ENCODE measurements at places on chromosomes 5 and 9.
A peak's percentile ranks its signal among the peaks of the same experiment; 100 is the strongest.

DNA sequence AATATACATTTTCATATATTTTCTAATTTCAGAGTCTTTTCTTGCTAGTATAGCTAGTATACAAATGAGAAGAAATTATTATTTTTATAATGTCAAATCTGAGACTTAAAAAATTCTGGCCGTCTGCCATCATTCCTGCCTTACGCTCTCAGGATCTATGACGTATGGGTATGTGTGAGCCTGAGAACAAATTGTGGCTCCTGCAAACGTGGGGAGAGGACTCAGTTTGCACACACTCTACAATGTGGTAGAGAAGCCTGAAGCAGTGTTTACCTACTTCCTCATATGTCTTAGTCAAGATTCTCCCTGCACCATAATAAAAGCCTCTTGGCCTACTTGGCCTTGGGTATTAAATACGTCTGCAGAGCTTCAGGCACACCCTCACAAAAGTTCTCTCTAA lies 825.4 kb downstream of the SEMA5A start:
- DNase-seq: no peak

- DNase-seq: no peak
Observed at GRCh38 chr5:37615184-37615583, 224.7 kb downstream of the GDNF start.

GRCh38 chr5:82396871-82397514 lies 118.8 kb upstream of the RPS23 start:
- DNase-seq: no peak

DNA sequence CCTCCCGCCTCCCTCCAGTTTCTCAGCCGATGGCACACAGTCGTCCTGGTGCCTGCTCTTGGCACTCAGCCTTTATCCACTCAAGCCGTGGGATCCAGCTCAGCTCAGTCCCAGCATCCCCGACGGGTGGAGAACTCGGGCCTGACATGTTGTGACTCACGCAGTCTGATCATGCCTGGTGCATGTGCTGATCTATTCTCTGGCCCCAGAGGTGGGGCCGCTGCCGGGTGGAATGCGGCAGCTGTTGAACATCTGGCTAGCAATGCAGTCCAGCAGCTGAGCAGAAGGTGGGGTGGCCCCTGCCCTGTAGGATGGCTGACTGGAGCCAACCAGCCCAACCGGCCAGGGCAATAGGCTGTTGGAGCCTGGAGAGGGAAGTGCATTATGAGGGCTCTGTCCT lies 1.7 kb upstream of the AIF1L start:
- DNase-seq: no peak

GRCh38 chr9:121267689-121268597 lies at the start of gene GSN:
Gene GSN (plus strand): TSS chr9:121268162. CDS start chr9:121301972, 33,810 bp downstream.
- peak; percentile 46 for DNase-seq

DNA sequence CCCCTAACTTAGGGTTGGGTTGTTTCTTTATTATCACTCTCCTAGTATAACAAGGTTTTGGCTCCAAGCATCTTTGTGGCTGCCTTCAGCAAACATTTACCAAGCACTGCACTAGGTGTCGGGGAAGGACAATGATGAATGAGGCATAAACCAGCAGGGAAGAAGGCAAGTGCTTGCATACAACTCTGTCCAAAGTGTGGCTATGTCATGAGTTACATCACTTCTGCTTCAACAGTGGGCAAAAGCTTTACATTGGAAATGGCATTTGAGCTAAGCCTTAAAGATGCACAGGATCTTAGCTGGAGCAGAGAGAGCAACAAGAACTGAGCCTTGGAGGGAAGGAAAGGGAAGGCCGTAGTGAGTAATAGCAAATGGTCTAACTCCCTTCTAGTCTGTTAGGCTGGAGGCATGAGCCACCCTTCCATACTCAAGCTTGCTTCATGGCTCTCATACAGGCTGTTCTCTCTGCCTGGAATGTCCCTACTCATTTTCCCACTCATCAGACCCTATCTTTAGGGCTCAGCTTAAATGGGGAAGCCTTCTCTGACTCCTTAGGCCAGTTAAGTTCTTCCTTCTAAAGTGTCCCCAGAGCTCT lies 121.8 kb downstream of the SEMA6A start:
- DNase-seq: no peak

GRCh38 chr9:100357501-100357900 lies 4.8 kb upstream of the TEX10 start:
- no peak for DNase-seq

GRCh38 chr5:139709582-139710318 lies 61.6 kb downstream of the CXXC5 start:
- no peak for DNase-seq

GRCh38 chr9:135990468-135991429 lies 29.6 kb upstream of the UBAC1 start:
- DNase-seq: no peak
